NCI-H1105 treated with DMSO at 0.1 percent for 48 hours (cell line): ENCODE measurements at places on chromosomes 4 and X.

DNA sequence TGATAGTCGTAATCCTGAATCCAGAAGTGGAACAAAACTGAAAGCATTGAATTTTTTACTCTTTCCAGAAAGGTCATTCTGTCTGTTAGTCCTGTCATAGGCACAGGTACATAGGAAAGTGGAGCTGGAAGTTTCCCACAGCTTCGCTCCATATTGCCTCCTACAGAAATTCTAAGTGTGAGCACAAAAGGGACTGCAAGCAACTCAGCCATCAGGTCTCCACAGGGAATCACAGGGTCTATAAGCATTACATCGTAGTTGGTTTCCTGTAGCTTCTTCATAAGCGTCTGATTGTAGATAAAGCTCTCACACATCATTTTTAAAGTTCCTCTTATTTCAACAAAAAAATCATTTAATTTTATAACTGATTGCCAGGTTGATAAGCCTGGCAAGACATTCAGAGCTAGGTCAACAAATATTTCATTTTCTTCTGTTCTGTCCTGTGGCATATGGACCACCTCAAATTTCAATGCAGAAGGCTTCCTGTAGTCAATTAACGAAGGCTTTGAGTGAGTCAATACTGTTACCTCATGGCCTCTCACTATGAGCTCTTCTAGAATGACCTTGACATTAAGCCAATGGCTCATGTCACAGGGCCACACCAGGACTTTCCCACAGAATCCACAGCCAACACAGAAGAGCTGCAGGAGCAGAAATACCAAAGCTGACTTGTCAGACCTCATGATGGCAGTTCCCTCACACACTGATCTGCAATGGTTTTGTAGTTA is at the start of gene UGT2A3:
UGT2A3 (minus strand) TSS at position 727 of the 728 bp plus-strand sequence; CDS start at position 683, 44 bp downstream.
- DNase-seq = no peak

- peak; percentile 24 for DNase-seq
Measured at GRCh38 chr4:156762851-156763250, 208.7 kb downstream of the PDGFC start.

GRCh38 chrX:46758163-46758955 is 559 bp downstream of the SLC9A7 start:
- DNase-seq = peak; percentile 38

GRCh38 chr4:120724656-120725055 is 197.9 kb downstream of the PRDM5 start:
- DNase-seq = no peak

DNA sequence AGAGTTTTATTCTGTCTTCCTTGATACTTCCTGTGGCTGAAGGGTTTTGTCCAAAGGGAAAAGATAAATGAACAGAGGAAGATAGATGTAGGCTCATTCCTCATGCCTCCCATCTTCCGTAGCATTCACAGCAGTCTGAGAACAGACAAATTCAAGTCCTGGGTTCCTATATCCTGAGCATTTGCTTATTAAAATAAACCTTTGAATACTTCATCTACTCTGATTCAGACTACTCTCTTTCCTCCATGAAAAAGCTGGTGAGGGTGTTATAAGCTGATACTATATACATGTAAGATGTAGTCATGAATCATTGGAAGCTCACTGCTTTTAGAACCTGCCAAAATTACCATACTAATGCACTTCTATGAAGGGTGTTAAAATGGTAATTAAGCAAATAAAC is 61.2 kb downstream of the GAB1 start:
- DNase-seq = no peak

DNA sequence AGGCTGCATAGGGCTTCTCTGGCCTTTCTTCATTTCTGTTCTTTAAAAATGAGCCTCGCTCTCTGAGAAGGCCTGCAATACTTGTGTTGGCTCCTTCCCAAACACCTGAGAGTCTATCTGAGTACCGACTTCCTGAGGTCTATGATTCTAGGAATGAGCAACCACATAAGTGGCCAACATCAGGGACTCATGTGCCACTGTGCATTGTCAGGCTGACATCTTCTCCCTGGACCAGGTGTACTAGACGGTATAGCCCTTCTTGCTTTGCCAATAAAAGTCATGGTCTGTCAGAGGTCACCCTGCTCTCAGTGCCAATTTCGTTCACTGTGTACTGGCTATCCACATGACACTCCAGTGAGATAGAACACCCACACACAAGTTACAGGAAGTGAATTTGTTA is 67.4 kb upstream of the EPHA5 start:
- DNase-seq = no peak

DNA sequence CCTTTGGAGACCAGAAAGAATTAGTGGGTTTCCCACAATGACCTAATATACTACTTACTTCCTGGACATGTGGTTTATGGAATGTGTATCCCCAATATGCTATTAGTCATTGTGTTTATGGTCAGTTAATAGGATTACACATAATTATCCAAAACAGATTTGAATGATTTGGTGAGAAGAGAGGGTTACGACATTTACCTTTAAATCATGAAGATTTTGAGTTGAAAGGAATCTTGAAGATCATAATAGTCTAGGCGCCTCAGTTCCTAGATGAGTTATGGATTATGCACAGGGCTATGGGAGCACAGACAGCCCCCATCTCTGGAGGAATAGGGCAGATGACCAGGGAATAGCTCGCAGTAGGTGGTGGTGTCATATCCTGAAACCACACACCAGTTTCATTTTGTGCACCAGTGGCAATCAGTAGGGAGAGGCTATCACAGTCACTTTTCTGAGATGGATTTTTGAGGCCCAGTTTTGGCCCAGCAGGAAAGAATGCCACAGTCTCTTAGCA is 61.3 kb downstream of the SEPTIN11 start:
- DNase-seq = no peak

DNA sequence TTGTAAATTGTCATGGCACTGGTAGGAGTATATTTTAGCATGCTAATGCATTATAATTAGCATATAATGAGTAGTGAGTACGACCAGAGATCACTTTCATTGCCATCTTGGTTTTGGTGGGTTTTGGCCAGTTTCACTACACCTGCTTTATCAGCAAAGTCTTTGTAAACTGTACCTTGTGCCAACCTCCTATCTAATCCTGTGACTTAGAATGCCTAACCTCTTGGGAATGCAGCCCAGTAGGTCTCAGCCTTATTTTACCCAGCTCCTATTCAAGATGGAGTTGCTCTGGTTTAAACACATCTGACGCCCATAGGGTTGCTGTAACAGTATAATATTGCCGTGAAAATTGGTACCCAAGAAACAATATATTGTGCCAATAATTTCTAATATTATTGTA is 159.4 kb downstream of the MAGEB5 start:
- DNase-seq = no peak

DNA sequence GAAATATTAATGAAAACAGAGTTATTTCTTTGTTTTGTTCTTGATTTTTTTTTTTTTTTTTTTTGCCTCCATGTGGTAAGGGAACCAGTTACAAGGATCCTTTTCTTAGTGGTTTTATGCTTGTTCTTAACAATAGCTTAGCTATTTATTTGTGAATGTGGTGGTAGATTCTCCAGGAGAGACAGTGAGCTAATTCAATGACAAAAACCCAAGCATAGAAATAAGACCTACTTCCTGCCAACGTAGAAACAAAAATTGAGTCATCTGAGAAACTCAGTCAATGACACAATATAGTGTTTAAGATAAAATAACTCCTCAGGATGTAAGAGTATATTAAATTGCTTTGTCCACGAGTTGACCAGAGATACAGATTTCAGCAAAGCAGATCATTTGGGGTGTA is 863.8 kb upstream of the PABPC4L start:
- no peak for DNase-seq

DNA sequence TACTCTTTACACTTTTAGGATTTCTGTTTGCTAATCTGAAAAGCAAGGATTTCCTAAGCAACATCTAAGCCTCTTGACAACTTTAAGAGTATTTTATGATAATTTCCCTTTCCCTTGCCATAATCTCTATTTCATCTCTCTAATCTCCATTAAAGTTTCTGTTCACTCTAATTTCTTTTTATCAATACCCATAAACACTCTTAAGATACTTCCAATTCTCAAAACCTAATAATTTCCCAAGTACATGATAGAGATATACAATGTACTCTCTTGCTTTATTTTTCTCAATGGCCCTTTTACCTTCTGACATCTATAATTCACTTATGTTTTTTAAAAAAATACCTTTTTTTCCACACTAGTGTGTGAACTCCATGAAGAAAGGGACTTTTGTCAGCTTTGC is 26.8 kb downstream of the DAPP1 start:
- no peak for DNase-seq

GRCh38 chr4:80197601-80198440 is 518 bp downstream of the PRDM8 start:
- no peak for DNase-seq

GRCh38 chr4:168787801-168788595 is 222.1 kb downstream of the CBR4 start:
- no peak for DNase-seq
